ENCODE measurements at places on chromosomes 3 and 15.

GRCh38 chr3:69212411-69213160 is 90.2 kb upstream of the LMOD3 start:
- DNase-seq, result no peak

DNA sequence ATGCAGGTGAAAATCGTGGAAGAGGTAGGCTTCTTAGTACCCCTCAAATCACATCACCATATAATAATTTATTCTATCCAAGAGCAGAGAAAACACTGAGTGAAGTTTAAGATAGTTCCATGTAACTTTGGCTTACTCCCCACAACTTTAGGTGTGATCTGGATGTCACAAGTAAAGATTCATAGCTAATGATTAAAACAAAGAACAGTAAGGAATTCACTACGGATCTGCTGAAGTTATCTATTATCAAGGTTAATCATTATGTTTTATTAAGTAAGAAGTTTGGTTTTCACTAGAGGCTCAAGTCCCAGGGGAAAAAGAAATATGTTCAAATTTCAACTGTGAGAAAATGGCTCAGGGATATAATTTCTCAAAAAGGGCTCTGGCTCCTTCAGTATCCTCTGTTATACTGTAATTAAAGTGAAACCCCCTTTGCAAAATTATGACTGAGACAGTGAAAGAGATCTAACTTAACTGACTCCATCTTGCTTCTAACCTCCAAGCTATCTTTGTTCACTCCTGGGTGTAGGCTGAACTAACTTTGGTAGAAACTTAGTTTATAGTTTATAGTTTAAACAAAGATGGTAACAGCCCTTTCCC is 17.1 kb downstream of the CD80 start:
- DNase-seq, result no peak

GRCh38 chr3:197564097-197564843 is 8.5 kb upstream of the BDH1 start:
- no peak for DNase-seq

- no peak for DNase-seq
Measured at GRCh38 chr3:51382076-51382745, 2.9 kb upstream of the MANF start.

- DNase-seq, result no peak
Measured at GRCh38 chr3:13079051-13079450, 5.8 kb upstream of the IQSEC1 start.

- DNase-seq, result no peak
Measured at GRCh38 chr3:36877930-36878685, 66.7 kb downstream of the TRANK1 start.

GRCh38 chr3:64140651-64141050 is 84.6 kb downstream of the PRICKLE2 start:
- no peak for DNase-seq

DNA sequence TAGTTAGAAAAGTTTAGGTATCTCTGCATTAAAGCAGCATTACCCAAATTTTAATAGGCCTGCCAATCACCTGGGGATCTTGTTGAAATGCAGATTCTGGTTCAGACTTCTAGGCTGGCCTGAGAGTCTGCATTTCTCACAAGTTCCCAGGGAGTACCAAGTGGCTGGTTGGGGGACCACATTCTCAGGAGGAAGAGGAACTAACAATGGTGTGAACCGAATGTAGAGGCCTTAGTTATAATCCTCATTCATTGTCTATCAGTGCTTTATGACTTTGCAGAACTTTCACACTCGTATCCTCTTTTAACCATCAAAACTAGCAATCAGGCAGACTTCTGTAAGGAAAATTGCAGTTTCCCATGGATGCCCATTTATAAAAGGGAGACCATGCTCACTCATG is 38.2 kb upstream of the UBE2E1 start:
- no peak for DNase-seq

GRCh38 chr3:25007974-25008658 is 419.9 kb upstream of the RARB start:
- DNase-seq, result no peak

GRCh38 chr3:20668411-20668810 is 482.4 kb upstream of the SGO1 start:
- no peak for DNase-seq

- DNase-seq, result no peak
Measured at GRCh38 chr15:38698254-38698653, 133.6 kb upstream of the RASGRP1 start.

DNA sequence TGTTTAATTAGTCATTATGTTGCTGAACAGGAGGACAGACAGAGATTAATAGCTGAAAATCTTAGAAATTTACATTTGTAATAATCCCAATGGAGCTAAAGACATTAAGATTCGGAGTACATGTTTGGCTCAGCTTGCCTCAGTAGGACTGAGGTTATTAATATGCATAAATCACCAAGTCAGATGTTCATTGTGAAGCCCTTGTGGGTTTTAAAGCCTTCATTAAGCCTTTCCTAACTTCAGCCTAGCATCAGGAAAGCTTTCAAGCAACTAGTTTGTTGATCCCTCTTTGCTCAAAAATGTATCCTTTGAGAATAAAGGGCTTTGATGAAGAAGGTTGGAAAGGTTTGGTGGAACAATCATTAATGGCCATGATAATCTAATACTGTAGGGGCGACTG is 178.2 kb upstream of the CGNL1 start:
- no peak for DNase-seq

DNA sequence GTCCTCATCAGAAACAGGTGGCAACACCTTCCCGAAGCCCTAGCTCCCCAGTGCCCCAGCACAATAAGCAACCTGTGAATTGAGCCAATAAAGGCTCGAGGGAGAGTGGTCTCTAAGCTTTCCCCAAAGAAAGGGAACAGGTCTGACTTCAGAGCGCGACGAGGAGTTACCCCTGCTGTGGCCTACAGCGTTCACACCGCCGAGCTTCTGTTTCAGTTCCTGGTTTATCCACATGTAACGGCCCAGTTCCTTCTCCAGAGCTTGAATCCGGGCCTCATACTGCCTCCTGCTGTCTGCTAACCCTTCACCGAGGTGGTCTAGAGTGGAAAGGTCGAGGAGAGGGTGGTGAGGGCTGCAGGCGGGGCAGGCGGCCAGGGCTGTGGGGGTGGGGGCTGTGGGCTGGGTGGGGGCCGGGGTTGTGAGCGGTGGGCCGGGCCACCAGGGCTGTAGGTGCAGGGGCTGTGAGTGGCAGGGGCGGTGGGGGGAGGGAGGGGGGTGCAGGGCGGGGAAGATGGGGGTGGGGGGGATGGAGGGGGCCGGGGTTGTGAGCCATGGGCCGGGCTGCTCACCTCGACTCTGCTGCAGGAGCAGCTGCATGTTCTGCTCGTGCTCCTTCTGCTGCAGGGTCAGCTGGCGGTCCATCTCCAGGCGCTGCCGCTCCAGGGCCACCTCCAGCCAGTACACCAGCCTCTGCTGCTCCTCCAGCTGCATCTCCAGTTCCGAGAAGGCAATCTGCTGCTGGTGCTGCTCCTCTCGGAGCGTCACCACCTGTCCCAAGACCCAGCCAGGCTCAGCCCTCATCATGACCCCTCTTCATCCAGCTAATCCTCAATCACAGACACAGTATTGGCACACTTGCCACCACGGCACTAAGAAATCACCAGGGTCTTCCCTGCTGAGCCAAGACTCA is 26.2 kb downstream of the KIF7 start:
- no peak for DNase-seq

DNA sequence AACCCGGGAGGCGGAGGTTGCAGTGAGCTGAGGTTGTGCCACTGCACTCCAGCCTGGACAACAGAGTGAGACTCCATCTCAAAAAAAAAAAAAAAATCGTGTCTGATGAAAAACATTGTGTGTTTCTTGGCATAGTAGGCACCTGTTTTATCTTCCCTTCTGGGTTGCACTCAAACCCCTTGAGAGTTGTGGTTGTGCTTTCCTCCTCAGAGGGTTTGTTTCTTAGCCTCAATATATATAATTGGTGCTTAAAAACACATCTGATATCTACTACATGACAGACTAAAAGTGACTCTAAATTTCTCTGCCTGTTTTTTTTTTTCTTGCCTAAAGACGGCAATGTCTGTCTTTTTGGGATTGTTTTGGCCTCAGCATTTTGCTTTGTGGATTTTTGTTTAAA is 7.6 kb downstream of the NR1D2 start:
- DNase-seq, result no peak

DNA sequence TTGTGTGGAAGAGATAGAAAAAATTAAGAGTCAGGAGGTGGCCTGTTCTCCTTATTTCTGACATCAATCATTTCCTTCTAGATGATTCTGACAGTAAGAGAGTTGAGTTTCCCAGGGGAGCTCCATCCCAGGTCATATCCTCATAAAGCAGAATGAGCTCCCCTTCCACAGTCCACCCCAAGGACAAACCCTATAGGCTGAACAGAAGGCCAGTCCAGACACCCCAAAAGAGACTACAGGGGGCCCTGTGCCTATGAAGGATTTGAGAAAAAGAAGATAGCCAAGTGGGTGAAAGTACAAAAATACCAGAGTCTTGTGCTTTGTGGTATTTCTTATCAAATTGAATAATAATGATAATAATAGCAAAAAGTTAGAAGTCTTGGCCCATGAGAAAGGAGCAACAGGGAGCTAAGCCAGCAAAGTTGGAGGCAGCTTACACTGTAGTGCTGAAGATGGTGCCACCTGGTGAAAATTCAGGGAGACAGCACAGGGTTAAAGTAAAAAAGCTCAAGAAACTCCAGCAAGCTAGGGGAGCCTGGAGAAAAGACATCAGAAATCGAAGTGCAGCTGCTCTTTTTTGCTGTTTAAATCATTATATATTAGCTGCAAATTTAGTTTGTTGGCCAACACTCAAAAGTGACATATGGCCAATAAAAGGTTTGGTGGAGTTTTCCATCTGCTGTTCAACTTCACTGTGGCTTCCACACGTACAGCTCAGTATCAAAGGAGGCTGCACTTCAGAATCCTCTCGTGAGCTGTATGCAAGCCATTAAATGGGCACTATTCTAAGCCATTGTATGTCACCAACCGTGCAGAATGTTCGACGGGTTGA is 35.8 kb upstream of the SLC24A5 start:
- no peak for DNase-seq

DNA sequence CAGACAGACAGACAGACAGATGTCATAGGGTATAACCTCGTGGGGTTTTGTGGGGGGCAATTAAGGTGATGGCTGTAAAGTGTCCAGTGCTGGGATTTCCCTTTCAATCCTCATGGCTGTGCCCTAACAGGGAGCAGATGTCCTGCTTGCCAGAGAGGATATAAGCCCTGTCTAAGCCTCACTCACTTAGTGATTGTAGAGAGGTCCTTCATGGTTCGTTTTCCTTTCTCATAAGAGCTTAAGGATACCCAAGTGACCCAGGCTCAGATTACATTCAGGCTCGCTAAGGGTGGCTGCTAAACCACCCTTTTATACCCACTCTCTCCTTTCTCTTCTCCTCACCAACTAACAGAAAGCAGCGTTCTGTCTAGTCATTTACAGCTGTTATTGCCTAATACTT is 19.2 kb downstream of the LYSMD2 start:
- no peak for DNase-seq

DNA sequence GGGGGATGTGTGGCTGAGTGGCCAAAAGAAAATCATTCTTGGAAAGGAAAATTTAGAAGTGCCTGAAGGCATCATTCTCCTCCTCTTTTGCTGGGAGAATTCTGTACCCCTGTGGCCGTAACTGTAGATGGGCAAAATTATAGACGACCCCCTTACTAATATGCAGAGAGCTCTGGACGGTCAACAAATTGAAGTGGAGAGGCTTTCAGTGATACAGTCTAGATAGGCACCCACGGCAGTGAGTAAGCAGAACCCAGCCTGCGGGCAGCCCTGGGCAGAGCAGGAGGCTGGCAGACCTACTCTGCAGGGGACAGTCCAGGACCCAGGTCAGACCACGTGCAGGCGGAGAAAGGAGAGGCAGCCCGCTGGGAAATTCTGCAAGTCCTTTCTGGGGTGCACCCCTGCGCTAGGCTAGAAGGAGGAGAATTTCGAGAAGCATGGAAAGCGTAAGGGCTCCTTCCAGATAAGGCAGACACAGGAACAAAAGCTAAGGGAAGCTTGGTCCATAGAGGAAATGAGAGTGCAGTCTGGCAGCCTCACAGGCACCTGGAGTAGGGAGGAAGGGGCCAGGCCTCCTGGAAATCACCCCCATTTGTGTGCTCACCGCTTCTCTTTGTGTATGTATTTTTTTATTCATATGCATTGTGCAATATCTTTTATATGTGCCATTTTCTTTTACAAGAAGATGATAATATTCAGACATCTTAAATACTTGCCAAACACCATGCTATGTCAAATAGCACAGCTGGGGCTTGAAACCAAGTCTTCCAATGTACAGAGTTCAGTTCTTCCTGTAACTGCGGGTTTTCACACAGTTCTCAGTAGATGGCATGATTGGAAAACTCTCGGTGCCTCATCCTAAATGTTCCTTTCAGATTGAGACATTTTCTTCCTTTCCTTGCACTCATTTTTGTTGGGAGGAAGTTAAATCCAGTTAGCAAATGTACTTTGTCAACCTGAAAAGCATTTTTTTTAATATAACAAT is 40.2 kb downstream of the LRRK1 start:
- DNase-seq, result no peak

DNA sequence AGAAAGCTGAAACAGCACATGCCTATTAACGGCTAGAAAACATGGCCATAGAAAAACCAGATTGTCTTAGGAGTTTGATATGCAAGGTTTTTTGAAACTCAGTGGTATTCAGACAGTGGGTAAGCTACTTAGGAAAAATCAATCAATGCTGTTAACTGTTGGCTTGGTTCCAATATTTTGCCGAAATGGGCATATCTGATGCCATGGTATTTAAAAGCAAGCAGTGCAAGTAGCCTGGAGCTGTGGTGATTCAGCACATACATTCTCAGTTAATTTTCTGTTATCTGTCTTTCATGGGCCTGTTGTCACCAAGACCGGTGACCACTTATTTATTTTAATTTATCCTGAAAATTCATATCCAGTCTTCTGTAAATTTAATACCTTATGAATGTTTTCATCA is 17.3 kb upstream of the SUCNR1 start:
- DNase-seq, result no peak

DNA sequence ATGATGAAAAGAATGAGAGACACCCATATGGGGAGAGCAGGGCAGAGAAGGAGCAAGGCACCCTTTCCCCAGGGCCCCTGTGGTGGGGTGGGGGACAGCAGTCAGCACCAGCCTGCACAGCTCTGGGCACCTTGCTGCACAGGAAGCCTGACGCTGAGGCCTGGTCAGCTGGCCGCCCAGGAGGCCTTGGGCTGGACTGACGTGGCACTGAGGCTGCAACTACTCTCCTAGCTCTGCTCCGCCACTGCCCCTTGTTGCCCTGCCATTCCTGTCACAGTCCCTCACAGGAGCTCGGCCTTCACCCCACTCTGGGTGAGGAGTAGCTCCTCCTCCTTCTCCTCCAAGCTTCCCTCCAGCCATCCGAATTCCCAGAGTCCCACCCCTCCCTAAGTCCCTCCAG is 99.7 kb downstream of the CPN2 start:
- DNase-seq, result no peak

- no peak for DNase-seq
Measured at GRCh38 chr15:94586099-94586498, 354.7 kb downstream of the MCTP2 start.
